ENCODE measurements at places on chromosomes 16 and 17. TPM values are rescaled to one million over a fixed set of nuclear protein-coding genes. Genes with fewer than 3 reads are reported as not detected.

DNA sequence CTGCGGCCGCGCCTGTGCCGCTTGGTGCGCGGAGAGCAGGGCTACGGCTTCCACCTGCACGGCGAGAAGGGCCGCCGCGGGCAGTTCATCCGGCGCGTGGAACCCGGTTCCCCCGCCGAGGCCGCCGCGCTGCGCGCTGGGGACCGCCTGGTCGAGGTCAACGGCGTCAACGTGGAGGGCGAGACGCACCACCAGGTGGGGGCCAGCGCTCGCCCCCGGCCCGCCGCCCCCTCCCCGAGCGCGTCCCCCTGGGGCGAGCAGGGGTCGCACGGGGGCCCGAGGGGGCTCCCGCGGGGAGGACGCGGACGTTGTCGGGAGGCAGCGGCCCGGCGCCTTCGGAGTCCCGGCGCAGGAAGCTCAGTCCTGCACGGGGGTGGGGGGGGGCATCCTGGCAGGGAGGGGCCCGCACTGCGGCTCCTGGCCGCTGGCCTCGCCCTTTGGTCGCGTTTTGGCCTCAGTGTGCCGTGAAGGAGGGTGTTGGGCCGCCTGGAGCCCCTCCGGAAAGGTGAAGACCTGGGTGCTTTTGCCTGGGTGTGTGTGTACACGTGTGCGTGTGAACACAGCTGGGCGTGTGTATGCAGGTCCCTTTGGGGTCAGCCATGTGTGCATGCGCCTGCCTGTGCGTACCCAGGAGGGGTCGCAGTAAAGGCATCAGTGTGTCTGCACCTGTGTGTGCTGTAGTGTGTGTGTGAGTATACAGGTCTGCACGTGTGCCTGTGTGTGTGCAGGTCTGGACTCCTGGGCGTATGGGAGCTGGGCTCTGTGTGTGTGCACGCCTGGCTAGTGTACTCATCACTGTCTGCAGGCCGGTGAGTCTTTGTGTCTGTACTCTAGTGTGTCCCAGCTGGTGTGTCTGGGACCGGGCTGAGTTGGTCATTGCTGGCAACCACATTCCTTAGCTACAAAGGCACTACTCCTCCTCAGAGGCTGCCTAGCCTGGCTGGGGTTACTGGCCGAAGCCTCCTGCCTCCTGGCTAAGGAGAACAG is 615 bp downstream of the NHERF2 start:
- DNase-seq: no peak

DNA sequence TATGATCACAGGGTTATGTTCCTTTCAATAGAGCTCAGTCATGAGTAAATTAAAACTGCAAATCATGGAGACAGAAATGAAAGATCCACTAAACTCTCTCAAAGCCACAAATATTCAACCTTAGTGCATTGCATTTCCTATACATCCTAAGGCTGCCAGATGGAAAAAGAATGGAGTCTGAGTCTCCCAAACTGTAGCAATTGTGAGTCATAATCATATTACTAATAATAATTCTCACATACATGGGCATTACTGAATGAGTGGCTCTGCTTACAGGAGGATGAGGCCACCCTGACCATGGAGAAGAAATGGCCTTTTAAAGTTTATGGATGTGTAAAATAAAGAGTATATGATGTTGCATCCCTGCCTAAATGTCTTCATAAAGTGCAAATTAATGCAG is 3.2 kb downstream of the CA10 start:
- DNase-seq: no peak

INO80E gene
- 88.4 TPM for total RNA-seq

GRCh38 chr17:49525831-49526741 is 31.0 kb downstream of the NGFR start:
- no peak for DNase-seq

CLEC3A gene
- 3.5 TPM for total RNA-seq

DNA sequence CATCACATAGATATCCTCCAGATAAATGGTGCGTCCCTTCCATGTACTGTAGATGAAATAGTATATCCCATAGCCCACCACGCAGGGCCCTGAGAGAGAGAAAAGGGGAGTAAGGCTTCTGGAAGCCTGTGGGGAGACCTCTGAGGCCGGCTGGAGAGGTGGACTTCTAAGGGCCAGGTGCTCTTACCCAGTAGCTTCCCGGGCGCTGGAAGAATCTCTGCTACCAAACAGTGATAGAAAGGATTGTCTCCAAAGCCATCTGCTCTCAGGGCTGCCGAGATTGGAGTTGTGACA is 718 bp downstream of the SAT2 start:
- no peak for DNase-seq
